ENCODE measurements at places on chromosomes 13 and 19.

DNA sequence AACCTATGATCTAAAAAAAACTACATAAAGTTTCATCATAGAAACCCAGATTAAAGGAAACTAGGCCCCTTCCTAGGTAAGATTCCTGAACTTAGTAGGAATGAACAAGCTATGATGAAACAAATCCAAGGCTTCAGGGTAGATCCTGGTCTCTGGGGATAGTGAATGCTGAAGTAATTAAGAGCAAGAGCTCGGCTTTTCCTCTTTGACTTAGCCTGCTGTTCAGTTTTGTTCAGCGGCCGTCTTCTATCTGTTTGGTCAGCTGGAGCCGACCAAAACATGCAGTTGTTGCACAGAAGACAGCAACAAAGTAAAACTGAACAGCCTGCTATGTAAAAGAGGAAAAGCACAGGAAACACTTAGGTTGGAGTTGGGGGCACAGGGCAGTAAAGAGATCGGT lies 44.1 kb upstream of the RFXAP start:
- DNase-seq, result no peak

DNA sequence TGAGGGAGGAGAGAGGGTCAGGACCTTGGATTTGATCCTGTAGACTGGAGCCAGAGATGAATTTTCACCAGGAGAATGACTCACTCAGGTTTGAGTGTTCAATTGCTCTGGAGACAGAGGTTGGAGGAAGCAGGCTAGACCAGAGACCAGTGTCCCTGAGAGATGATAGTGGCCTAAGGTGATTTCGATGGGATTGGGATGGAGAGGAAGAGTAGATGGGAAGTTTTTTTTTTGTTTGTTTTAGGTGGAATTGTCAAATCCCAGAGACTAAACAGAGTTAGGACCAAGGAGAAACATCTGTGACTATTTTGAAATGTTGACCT lies 2.3 kb downstream of the CEBPG start:
- no peak for DNase-seq

DNA sequence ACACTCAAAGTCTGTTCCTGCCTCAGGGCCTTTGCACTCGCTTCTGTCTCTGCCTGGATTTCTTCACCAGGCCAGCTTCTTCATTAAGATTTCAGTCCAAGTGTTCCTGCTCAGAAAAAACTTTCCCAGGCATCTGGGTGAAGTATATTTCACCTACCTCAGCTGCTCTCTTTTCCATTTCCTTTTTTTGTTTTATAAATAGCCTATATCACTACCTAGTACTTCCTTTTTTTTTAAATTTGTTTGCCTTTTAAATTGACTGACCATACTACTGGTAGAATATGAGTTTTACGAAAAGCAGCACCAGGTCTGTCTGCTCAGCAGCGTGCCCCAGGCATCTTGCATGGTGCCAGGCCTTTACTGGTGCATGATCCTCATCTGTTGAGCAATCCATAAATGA lies 1064.4 kb downstream of the UQCRFS1 start:
- DNase-seq, result no peak

GRCh38 chr13:106090001-106090400 lies 445.5 kb downstream of the EFNB2 start:
- DNase-seq, result no peak

- no peak for DNase-seq
These were observed 43.8 kb downstream of the COG6 start for GRCh38 chr13:39699274-39699673.

DNA sequence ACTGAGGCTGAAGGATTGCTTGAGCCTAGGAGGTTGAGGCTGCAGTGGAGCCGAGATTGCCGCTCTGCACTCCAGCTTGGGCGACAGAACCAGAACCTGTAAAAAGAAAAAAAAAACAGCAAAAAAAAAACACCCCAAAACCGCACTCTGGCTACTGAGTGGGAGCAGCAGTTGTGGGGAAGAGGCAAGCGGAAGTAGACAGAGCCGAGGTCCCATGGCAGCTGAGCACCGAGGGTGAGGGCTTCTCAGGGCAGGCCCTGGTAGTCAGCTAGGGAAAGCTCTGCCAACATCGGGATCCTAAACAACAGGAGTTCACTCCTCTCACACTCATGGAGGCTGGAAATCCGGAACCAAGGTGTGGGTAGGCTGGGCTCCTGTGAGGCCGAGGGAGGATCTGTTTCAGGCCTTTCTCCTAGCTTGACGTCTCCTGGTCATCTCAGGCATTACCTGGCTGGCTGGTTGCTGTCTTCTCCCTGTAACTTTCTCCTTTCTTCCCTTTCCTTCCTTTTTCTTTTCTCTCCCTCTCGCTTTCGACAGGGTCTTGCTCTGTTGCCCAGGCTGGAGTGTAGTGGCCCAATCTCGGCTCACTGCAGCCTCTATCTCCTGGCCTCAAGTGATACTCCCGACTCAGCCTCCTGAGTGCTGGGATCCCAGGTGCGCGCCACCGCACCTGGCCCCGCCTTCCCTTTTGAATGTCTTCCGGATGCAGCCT lies 15.8 kb upstream of the LATS2 start:
- DNase-seq, result no peak

- no peak for DNase-seq
These were observed 158.4 kb upstream of the FNDC3A start for GRCh38 chr13:48817166-48817802.

DNA sequence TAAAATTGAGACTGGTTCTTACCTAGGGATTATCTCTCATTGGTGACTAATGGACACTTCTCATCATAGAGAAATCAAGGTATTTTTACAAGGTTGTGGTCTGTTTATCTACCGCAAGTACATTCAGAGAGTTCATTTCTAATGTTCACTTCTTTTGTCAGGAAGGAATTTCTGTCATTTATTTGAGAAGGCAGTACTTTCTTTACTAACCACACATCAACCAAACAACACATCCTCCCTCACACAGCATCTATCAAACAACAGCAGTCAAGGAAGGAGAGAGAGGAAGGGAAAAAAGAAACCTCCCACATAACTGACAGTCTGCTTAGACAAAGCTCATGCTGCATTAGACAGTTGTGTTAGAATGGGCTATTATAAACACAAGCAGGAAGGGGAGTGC lies 182.3 kb upstream of the KLF12 start:
- no peak for DNase-seq

DNA sequence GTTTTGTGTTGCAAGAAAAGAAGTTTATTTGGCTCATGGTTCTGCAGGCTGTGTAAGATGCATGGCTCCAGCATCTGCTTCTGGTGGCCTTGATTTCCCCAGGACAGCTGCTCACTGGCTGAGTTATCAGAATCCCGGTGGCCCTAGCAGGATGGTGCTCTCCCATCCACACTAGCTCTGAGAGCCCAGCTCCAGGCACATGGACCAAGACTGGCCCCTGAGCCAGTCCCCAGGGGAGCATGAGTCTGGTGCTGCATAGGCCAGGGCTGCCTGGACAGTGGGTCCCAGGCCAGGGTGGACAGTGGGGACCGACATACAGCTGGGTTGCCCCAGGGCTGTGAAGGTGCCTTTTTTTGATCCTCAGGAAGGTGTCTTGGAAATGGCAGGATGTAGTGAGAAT lies 10.4 kb downstream of the ADGRE2 start:
- DNase-seq, result no peak

DNA sequence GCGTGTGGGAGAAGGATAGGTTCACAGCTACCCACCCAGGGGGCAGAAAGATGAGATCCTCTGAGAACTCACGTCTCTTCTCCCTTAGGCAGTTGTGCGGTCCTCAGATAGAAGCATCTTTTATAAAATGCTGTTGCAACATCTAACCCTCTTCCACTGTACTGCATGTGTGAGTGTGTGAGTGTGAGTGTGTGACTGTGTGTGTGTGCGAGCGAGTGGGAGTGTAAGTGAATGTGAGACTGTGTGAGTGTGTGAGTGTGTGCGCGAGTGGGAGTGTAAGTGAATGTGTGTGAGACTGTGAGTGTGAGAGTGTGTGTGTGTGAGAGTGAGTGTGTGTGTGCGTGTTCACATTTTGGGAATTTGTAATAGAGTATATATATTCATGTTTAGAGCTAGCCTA lies 55.6 kb upstream of the F7 start:
- no peak for DNase-seq

GRCh38 chr19:21508198-21508597 lies 2.8 kb downstream of the ZNF429 start:
- DNase-seq, result no peak

DNA sequence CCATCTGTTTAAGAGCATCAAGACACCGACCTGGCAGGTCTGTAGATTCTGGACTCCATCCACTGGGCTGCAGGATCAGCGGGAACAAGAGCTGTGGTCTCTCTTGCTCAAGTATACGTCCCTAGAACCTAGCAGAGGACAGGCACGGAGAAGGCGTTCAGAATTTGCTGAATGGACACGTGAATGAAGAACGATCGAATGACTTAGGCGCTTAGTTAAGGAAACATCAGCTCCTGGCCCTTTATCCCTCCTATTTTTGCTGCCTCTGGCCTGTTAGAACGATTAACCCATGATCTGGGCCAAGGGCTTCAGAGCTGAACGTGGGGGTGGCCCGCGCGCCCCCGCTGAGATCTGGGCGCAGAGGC lies 953 bp downstream of the DZIP1 start:
- DNase-seq, result no peak

- no peak for DNase-seq
These were observed 253.8 kb downstream of the DACH1 start for GRCh38 chr13:71613066-71613745.

DNA sequence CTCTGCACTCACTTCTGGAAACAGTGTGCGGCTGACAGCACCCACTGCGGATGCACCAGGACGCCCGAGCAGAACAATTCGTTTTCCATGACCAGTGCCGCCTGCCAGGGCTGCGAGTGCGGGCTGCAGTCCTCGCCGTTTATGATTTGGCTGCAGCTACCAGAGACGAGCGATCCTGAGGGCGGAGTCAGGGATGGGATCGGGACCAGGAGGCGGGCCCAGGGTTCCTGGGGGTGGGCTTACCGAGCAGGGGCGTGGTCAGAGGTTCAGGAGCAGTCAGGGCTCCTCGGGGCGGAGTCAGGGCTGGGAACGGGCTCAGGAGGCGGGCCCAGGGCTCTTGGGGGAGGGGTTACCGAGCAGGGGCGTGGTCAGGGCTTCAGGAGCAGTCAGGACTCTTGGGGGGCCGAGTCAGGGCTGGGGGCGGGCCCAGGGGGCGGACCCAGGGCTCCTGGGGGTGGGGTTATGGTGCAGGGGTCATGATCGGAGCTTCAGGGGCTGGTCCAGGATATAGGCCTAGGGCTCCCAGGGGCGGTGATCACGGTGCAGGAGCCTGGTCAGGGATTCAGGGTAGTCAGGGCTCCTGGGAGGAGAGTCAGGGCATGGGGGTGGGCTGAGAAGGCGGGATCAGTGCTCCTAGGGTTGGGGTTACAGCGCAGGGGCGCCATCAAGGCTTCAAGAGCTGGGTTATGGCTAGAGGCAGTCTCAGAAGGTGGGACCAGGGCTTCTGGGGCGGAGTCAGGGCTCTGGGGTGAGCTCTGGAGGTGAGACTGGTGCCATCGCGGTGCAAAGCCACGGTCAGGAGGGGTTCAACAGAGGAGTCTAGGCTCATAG lies 1.7 kb downstream of the KLK4 start:
- no peak for DNase-seq

GRCh38 chr13:102799426-102800144 lies 666 bp downstream of the BIVM start:
- no peak for DNase-seq

- no peak for DNase-seq
These were observed 187.0 kb downstream of the MYO16 start for GRCh38 chr13:108816375-108816774.

DNA sequence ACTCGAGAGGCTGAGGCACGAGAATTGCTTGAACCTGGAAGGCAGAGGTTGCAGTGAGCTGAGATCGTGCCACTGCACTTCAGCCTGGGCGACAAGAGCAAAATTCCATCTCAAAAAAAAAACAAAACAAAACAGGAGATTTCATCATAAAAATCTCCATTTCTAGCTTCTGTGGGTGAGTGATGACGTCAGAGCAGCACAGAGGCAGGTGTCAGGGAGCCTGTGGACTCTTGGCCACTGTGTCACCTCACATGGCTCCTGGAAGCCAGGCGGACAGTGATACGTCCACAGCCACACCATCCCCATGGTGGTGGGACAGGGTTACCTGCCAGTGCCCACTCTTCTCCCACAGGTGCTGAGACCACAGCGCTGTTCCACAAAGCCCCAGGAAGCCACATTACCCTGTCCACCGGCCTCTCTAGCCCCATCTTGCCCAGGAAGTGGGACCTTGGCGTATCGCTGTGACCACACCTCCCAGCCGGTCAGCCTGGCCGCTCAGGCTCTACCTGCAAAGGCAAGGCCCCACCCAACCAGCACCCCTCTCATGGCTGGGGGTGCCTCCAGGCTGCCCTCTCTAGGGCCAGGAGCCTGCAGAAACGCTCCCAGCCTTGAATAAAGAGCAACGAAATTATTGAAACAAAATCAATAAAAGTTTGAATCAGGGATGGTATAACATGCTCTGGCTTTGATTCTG lies 2.5 kb upstream of the FXYD3 start:
- no peak for DNase-seq

GRCh38 chr19:47765523-47766358 lies 12.8 kb upstream of the SELENOW start:
- DNase-seq, result peak; percentile 52

DNA sequence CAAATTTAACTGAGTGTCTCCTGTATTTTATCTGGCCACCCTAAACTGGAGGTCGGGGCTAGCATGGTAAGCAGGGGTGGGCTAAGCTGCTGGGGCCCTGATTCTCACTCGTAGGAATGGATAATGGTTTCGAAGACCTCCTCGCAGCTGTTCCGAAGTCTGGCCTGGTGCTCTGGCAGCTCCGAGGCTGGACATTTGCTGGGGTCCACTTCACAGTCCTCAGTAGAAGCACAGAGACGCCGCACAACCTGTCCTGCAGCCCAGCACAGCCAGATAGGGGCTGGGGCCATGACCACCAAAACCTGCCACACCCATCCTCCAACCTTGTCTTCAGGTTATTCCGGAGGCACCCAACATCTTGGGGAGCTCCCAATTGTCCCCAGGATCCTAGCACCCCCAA lies 6.2 kb upstream of the WIZ start:
- DNase-seq, result no peak

- no peak for DNase-seq
These were observed 13.6 kb upstream of the SLC15A1 start for GRCh38 chr13:98765996-98766519.

DNA sequence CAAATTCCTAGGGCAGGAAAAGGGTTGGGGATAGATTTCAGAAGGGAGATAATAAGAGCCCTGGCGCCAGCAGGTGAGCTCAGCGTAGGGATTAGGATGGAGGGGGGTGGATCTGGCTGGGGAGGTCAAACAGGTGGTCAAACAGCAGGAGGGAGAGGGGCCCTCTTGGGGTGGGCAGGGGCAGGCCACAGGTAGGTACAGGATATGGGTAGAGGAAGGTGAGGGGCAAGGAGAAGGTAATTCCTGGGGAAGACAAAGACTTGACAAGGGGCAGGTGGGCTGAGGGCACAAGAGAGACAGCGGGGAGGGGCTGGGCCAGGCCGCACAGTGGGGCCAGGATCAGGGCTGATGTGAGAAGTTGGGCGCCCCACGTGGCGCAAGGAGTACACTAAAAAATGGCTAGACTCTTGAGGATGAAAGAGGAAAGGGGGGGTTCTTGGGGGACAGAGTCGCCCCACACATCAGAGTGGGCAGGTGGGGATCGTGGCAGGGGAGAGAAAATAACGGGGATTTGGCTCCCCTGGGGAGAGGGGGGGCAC lies 713 bp downstream of the KRI1 start:
- DNase-seq, result peak; percentile 63

Data from activated naive CD4-positive, alpha-beta T cell treated with Interleukin-2 at 50 U/mL for 16 hours (primary cell).